ENCODE measurements at places on chromosomes 3 and 15. TPM values are rescaled to one million over a fixed set of nuclear protein-coding genes. Genes with fewer than 3 reads are reported as not detected.

UBE3A gene
- total RNA-seq = 84.6 TPM

TMEM158 gene
- total RNA-seq = 17.7 TPM

MAP2K1 gene
- 64.2 TPM for total RNA-seq

EPHB1 gene
- 0.98 TPM for total RNA-seq

BFSP2 gene
- not detected for total RNA-seq

RTP4 gene
- total RNA-seq = 0.59 TPM

ATP10A gene
- 14.9 TPM for total RNA-seq

FAM107A gene
- 0.07 TPM for total RNA-seq

ZWILCH gene
- 11.7 TPM for total RNA-seq

IMPDH2 gene
- 284 TPM for total RNA-seq

PIF1 gene
- 6.3 TPM for total RNA-seq

FNDC3B gene
- total RNA-seq = 258 TPM

GOLGA6L7 gene
- not detected for total RNA-seq

NRROS gene
- total RNA-seq = 1.0 TPM

FBLN2 gene
- total RNA-seq = 133 TPM

VWA5B2 gene
- total RNA-seq = 0.03 TPM

ZDHHC3 gene
- total RNA-seq = 58.5 TPM

SEMA3G gene
- 0.13 TPM for total RNA-seq

MED12L gene
- total RNA-seq = 1.0 TPM

CHRM5 gene
- total RNA-seq = not detected

HAUS2 gene
- total RNA-seq = 22.3 TPM

MAP6D1 gene
- 2.3 TPM for total RNA-seq

CYP1A2 gene
- not detected for total RNA-seq

SQOR gene
- 50.1 TPM for total RNA-seq

PTH1R gene
- 0.20 TPM for total RNA-seq

IQCH gene
- total RNA-seq = 5.0 TPM

TIGIT gene
- total RNA-seq = not detected

IL17RE gene
- 0.89 TPM for total RNA-seq

OCA2 gene
- not detected for total RNA-seq

MRPS25 gene
- 20.1 TPM for total RNA-seq

ARNT2 gene
- 10.4 TPM for total RNA-seq

PLA2G4B gene
- 1.2 TPM for total RNA-seq

CHRNA3 gene
- total RNA-seq = not detected

RTP1 gene
- not detected for total RNA-seq

TBC1D23 gene
- total RNA-seq = 57.3 TPM

CLDND1 gene
- 112 TPM for total RNA-seq

RYR3 gene
- total RNA-seq = 0.07 TPM

PRR20G gene
- total RNA-seq = not detected

MNS1 gene
- 0.30 TPM for total RNA-seq

GRIP2 gene
- 0.46 TPM for total RNA-seq

VILL gene
- 7.2 TPM for total RNA-seq

GOLGA8J gene
- total RNA-seq = not detected

ENTPD3 gene
- total RNA-seq = 0.13 TPM

GHSR gene
- total RNA-seq = not detected

PRKCI gene
- 54.9 TPM for total RNA-seq

ZBTB47 gene
- total RNA-seq = 50.5 TPM

HYAL1 gene
- 2.5 TPM for total RNA-seq

TIMP4 gene
- 3.2 TPM for total RNA-seq

GASK1A gene
- total RNA-seq = 0.69 TPM

LRRC3B gene
- not detected for total RNA-seq

DAZL gene
- total RNA-seq = not detected

ATP13A4 gene
- total RNA-seq = 0.36 TPM

PP2D1 gene
- total RNA-seq = not detected

MYL3 gene
- not detected for total RNA-seq

EXD1 gene
- total RNA-seq = not detected

FANCD2 gene
- 3.1 TPM for total RNA-seq

SLC22A13 gene
- 1.2 TPM for total RNA-seq
